ENCODE measurements at places on chromosomes 11 and 22. TPM values are rescaled to one million over a fixed set of nuclear protein-coding genes. Genes with fewer than 3 reads are reported as not detected.

The KRTAP5-2 gene
- not detected for polyA plus RNA-seq

The C11orf24 gene
- polyA plus RNA-seq = 52.1 TPM

The SOX10 gene
- not detected for polyA plus RNA-seq

The TIGD3 gene
- 0.41 TPM for polyA plus RNA-seq

The CDC45 gene
- polyA plus RNA-seq = 26.4 TPM

The ADAMTS8 gene
- not detected for polyA plus RNA-seq

The PGA5 gene
- not detected for polyA plus RNA-seq

The VPREB1 gene
- polyA plus RNA-seq = not detected

The DERL3 gene
- not detected for polyA plus RNA-seq

The VSIG10L2 gene
- polyA plus RNA-seq = 0.02 TPM

The DRD4 gene
- polyA plus RNA-seq = not detected

The CSNK2A3 gene
- polyA plus RNA-seq = 0.31 TPM

The ANGPTL5 gene
- polyA plus RNA-seq = not detected

The CNGA4 gene
- polyA plus RNA-seq = 0.08 TPM

The CNIH2 gene
- polyA plus RNA-seq = 7.4 TPM

The HEPHL1 gene
- polyA plus RNA-seq = not detected

The NFRKB gene
- polyA plus RNA-seq = 14.6 TPM

The CHRM1 gene
- not detected for polyA plus RNA-seq

The ARSA gene
- polyA plus RNA-seq = 34.4 TPM

The BRD1 gene
- polyA plus RNA-seq = 10.3 TPM

Measured in SK-N-SH (cell line).